ENCODE measurements at places on chromosomes 6 and 20.

GRCh38 chr6:84052204-84052882 is 18.8 kb downstream of the MRAP2 start:
- DNase-seq = peak; percentile 23

DNA sequence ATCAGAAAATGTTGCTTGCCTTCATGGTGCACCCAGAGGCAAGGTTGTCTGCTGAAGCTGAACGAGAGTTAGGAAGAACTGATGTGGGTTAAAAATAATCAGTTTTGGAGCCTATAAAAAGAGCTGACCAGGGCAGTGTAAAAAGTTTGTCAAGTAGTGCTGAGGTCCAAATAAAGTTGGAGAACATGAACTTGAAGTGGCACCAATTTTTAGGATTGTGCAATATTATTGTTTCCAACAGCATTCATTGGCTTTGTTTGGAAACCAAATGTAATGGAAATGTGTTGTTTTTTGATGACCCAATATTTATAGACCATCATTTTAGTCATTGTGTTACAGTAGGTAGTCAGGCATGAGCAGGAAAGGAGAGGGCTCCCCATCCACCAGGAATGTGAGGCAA is 55.7 kb downstream of the GPR63 start:
- DNase-seq = no peak

- DNase-seq = no peak
Observed at GRCh38 chr6:71012866-71013469, 56.1 kb upstream of the B3GAT2 start.

DNA sequence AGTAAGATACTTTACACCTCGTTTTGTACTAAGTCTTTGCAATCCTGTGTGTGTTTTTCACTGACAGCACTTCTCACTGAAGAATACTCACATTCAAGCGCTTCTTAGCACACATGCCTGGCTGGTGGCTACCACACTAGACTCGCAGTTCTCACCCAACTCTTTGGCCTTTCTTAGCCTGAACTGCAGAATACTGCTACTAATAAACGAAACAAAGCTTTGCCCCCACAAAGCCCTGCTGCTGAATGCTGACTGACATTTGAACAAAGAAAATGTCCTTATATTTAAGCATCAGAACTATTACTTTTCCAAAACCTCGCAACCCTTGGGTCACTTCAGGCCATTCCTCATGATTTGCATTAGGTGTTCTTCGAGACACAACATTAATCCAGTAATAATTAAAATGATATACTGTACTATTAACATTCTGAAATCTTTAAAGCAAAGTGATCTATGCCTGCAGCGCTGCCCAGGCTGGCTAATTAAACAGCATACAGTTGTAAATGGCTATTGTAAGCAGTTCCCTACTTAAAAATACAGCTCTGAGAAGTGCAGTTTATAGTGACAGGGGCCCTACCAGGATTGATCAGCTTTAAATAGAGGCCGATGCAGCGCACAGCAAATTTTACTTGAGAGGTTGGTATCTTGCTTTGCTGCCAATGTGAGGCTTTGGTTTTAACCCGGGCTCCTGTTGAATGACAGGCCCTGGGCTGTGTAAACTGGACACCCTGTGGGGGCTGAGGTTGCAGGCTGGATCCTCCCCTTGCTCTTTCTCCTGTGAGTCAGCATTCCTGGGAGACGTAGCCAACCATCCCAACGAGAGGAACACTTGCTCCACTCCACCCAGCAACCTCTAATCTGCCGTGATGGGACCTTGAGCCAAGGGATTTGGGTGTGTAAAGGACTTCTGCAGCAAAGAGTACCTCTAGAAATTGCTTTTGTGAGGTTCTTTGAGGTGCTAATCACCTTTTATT is 899.0 kb downstream of the TFAP2A start:
- no peak for DNase-seq

DNA sequence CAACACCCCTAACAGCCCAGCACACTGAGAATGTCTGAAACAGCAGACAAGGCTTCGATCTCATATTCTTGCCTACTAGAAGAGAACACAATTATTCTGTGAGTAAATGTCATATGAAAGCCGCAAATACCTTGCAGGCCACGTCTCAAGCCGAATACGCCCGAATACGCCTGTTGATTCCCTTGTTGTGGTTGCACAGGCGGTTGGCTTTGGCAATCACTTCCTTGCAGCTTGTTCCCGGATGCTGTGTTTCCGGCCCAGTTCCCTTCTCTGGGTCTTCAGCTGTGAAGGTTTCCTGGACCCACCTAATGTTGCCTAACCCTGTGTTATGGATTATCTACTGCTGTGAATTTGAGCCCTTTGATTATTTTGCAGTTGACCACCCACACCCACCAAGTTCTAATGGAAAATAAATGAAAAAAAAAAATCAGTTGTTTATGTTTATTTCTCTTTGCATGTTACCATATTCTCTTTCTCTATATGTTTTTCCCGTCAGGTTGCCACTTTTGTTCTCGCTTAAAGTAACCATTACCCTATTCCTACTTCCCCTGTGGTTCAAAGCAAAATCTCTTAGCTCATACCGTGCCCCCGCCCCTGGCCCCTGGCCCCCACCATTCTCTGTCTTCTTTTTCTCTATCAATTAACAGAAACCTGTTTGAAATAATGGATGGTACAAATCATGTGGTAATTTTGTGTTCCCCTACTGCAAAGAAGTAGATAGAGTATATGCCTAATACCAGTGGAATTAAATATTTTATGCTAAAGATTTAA is 172.4 kb downstream of the ADGB start:
- DNase-seq = no peak

DNA sequence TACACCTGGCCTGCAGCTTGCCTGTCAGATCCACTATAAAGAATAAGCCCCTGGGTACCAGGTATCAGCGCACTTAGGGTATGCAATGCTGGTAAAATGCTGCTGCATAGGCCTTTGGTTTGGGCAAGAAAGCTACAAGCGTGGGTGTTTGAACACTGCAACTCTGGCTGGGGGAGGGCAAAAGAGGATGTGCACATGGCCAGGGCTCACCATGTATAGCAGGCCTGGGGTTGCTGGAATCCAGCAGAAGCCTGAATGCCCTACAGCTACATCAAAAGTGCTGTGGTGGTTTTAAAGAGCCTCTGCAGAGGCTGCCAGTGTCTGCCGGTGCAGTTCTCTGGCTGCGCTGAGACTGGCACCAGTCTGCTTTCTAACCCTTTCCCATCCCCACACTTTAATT is 51.7 kb downstream of the UQCC1 start:
- DNase-seq = no peak

All from head of caudate nucleus (tissue), 42 donors.